ENCODE measurements at places on chromosomes 5 and 9.

GRCh38 chr9:85994191-85994590 is 53.2 kb downstream of the NAA35 start:
- DNase-seq = no peak

- no peak for DNase-seq
Observed at GRCh38 chr5:156405988-156406387, 79.0 kb downstream of the SGCD start.

- DNase-seq = no peak
Observed at GRCh38 chr5:73911761-73912393, 285.9 kb downstream of the ARHGEF28 start.

DNA sequence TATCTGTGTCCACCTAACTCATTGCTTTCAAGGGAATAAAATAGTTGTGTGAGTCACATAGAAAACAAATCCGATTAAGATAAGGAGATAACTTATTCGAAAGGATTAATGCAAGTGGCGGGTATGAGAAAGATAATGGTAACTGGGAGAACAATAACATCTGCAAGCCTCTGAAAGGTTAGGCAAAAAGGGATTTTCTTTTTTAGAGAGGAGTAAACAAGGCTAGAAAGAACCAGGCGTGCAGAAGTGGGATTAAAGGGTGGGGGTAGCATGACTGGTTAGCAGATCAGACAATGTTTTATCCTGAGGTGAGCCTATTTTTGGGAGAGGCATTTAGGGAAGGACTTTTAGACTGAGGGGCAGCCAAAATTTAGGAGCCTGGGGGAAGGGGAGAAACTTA is 34.7 kb upstream of the JMY start:
- DNase-seq = no peak

- no peak for DNase-seq
Observed at GRCh38 chr9:5863092-5863746, 27.5 kb upstream of the MLANA start.

GRCh38 chr5:150144879-150145278 is 10.8 kb downstream of the PDGFRB start:
- no peak for DNase-seq

- peak; percentile 18 for DNase-seq
Observed at GRCh38 chr5:129392681-129393080, 67.4 kb upstream of the ADAMTS19 start.

DNA sequence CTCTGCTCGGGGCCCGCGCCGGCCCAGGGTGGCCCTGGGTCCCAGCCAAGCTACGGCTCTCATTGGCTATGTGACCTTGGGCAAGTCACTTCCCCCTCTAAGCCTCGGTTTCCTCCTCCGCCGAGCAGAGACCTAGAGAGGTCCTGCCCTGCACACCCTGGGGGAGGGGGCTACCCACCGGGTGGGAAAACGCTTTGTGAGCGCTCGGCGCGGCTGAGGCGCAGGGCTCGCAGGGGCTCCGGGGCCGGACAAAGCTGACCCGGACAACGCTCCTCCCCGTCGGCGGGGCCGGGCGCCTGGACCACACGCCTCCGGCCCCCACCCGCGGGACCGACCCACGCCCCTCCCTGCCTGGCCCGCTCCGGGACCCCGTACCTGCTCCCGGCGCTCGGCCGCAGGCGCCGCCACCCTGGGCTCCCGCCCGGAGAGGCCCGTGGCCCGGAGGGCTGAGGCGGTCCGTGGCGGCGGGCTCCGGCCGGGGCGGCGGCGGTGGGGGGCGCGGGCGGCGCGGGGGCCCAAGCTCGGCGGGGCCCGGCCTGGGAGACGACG is 85.7 kb upstream of the MELK start:
- no peak for DNase-seq

- DNase-seq = no peak
Observed at GRCh38 chr5:103466495-103466894, 96.1 kb downstream of the NUDT12 start.

DNA sequence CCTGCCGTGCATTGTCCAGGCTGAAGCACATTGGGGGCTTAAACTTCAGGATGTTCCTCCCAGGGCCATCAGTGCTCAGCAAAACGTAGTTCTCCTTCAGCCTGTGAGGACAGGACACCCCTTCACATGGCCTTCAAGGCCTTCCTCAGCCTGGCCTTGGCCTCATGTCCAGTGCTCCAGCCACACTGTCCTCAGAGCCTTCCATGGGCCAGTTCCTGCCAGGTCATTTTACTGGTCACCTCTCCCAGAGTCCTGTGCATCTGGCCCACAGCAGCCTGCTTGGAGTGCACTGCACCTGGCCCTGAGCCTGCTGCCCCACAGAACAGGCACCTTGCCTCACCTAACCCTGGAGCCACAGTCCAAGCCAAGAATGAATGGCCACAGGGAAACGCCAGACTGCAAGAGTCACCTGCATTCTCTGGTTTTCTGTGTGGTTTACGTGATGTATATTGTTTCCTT is 8.7 kb downstream of the HNRNPAB start:
- DNase-seq = no peak

DNA sequence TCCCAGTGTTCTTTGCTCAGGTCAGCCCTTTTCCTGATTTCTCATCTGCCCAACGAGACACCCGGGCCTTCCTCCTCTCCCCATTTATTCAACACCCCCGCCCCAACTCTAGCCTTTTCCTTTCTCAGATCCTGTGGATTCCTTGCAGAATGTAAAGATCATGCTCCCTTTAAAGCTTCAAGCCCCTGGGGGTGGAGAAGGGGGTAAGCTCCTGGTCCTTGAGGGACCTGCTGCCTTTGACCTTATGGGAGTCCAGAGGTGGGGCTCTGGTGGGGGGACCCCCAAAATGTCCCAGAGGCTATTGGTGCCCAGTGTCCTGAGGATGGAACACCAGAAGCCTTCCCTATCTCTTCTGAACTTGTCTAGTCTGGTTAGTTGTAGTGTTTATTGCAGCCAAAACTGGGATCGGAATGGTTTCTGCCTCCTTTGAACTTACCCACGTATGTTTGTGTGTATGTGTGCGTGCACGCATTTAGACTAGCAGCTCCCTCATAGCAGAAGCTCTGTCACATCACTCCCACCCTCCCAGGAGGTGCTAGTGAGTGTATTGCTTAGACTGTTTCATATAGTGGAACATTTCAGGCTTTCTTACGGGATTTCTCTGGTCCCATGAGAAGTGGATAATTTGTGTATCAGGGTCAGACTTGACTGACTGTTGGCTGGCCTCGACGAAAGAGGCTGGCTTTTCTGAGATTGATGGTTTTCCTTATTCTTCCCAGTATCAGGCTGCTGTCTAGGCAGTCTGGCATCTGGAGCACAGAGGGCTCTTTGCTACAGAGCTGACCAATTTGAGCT is 1.1 kb downstream of the GALNT10 start:
- DNase-seq = no peak

DNA sequence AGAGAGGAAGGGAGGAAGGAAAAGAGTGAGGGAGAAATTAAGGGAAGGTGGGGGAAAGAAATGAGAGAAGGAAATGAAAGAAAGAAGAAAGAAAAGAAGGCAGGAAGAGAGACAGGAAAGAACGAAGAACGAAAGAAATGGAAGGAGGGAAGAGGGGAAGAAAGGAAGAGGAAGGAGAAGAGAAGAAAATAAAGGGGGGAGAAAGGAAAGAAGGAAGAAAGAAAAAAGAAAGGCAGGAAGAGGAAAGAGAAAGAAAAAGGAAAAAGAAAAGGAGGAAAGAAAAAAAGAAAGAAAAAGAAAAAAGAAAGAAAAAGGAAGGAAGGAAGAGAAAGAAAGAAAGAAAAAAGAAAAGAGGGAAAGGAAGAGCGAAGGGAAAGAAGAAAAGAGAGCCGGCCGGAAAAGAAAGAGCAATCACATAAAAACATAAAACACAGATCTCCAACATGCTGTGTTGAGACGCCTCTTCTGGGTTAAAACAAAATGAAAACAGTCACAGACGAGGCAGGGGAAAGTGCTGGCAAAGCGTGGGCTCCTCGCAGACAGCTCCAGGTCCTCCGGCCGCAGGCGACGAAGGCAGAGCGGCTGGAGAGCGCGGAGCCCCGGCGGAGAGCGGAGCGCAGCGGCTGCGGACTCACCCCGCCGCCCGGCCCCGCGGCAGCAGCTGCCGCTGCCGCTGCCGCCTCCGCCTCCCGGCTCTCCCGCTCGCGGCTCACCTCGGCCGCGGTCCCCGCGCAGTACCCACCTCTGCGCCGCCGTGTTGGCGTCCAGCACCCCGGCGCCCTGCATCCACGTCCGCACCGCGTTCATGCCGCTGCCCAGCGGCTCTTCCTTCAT is 896 bp downstream of the EBF1 start:
- DNase-seq = peak; percentile 38

DNA sequence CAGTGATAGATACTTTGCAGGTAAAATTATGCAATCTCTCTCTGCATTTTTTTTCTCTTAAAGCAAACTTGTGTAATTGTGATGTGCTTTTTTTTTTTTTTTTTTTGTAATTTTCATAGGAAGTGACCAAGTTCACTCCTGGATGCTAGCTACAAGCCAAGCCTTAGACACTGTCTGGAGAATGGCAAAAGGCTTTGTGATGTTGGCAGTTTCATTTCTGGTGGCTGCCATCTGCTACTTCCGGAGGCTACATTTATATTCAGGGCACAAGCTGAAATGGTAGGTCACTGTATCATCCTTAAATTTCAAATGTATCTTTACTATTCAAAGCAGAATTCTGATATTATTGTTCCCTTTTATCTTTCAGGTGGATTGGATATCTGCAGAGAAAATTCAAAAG is 19.3 kb downstream of the OTULINL start:
- no peak for DNase-seq

DNA sequence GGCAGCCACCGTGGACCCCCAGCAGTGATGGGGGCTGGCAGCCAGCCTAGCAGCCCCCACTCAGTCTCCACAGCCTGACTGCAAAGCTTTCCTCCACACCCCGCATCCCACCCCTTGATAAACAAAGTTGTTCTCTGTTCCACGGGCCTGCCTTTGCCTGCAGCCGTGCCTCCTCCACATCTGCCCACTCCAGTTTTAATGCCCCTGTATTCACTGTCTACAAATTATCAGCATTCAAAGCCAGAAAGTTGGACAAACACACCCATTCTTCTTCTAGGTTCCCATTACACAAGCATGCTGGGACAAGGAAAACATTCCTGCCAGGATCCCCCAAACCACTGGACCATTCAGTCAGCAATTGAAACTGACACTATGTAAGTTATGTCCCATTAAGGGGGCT is 23.0 kb upstream of the NR5A1 start:
- no peak for DNase-seq

GRCh38 chr9:127316586-127317323 is 52.2 kb downstream of the GARNL3 start:
- no peak for DNase-seq

DNA sequence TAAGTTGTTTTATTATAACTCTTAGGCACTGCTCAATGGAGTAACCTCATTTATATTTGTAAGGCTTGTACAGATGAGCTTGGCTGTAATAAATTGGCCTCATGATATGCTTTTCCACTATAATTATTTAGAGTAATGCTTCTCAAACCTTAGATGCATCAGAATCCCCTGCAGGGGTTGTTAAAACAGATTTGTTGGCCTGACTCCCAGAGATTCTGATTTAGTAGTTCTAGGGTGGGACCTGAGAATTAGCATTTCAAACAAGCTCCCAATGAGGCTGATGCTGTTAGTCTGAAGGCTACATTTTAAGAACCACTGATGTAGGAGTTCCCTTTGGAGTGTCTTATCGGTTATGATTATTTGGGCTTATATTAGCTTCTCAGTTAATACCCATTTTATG is 38.2 kb upstream of the ARSB start:
- DNase-seq = no peak

DNA sequence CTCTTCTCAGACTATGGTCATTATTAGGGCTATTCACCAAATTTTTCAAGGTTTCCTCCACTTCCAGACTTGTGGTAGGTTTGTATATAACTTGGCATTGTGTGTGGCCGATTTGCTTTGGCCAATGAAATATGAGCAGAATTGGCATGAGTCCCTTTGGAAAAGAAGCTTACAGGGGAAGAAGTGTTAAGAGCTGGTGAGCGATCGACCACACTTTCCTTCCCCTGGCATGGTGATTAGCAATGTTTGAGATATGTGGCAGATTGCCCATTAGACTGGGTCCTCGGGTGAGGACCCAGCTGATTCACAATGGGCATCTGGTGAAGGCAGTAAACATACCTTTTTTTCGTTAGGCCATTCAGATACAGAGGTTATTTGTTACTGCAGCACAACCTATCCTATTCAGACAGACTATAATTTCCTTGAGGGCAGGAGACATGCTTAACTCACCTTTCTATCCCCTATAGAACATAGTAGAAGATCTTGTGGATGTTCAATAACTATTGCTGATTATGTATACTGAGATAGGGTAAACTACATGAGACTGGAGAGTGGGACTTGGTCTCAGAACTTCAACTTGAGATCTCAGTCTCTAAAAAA is 62.8 kb upstream of the KLF9 start:
- DNase-seq = peak; percentile 49

DNA sequence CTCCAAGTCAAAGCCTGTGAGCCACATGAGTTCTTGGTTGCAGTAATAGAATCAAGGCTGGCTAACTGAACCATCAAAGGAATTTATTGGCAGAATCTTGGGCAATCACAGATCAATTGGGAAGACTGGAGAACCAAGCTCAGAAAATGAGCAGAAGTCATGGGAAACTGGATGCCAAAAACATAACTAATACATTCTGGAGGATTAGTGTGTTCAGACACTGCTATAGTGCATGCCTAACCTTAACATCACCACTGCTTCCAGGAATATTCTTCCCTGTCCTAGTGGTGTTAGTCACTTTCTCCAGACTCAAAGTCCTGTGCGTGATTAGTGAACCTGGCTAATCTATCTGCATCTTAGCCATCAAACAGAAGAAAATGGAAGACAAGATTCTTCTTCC is 843.7 kb downstream of the EFNA5 start:
- no peak for DNase-seq

- peak; percentile 39 for DNase-seq
Observed at GRCh38 chr9:110619831-110620230, 40.3 kb upstream of the SVEP1 start.

- DNase-seq = peak; percentile 99
Observed at GRCh38 chr9:129139993-129140396, 28.8 kb downstream of the PTPA start.

DNA sequence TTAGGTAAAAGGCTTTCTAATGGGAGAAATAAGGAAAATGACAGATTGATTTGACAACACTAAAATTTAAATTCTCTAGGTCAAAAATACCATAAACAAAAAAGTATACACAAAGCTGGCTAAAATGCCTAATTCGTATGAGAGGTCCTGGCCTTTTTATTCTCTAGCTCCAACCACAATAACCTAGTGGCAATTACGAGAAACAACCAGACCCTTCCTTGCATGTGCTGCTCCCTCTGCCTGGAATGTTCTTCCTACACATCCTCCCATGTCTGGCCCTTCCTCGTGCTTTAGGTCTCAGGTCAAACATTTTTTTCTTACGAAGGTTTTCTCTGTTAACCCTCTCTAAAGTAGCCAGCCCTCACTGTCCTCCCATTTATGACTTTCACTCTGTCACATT is 176.4 kb upstream of the PLPPR1 start:
- no peak for DNase-seq

- DNase-seq = no peak
Observed at GRCh38 chr5:25516141-25516540, 871.4 kb upstream of the CDH10 start.

- no peak for DNase-seq
Observed at GRCh38 chr5:171295299-171295698, 13.7 kb upstream of the TLX3 start.

Data from astrocyte of the cerebellum (primary cell).